Lung microvascular endothelial cell (primary cell): ENCODE measurements at places on chromosomes 16 and 17. TPM values are rescaled to one million over a fixed set of nuclear protein-coding genes. Genes with fewer than 3 reads are reported as not detected.
A peak's percentile ranks its signal among the peaks of the same experiment; 100 is the strongest.

DNA sequence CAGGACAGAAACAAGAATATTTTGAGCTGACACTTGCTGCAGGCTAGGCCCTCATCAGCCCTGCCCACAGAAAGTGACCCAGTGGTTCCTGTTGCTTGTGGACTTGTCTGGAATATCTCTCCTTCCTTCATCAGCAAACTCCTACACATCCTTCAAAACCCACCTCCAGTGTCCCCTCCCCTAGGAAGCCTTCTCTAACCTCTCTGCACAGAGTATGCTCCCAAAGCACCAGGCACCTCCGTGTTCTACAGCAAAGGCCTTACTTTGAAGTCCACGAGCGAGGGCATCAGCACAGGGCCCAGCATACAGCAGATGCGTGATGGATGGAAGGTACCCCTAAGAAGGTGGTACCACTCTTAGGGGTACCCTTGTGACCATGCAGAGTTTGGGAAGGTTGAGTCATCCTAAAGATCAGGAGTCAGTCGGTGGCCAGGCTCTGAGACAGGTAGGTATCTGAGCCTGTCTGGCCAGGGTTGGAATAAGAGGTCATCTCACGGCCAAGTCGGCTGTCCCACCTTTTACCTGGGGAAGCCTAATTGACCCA, 2.0 kb downstream of the CCDC102A start:
- DNase-seq, result no peak

DNA sequence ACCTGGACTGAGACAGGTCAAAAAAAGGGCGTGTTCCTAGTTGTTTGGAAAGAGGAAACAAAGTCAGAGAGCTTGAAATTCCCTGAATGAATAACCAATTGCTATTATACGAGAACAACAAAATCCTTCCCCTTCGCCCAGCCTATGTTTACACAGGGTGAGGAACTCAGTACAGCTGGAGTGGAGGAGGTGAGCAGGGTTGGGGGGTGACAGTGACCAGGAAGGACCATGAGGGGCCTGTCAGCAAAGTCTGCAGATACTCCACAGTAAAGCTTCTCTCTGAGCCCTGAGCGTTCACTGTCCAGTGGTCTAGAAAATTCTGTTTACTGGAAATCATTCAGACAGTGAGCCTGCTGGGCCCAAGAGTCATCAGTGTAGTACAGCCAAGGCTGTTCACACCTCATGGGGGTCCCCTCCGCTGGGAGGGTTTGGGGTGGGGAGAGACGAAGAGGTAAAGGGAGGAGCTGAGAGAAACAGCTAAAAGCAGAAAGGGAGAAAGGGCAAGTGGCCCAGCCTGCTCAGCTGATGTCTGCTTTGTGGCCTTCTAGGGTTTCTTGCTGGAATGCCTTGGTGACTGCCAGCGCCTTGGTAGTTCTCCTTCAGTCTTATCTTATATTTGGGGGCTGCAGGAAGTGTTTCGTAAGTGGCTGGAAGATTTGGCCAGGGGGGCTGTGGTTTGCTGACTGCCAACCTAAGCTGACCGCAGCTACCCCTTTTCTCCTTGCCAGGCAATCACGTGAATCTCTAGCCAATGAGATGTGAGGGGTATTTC, 5.7 kb downstream of the DUSP3 start:
- no peak for DNase-seq

GRCh38 chr16:27634779-27635178, 84.8 kb downstream of the KATNIP start:
- no peak for DNase-seq

GRCh38 chr17:77036136-77036840, 104.5 kb upstream of the SEC14L1 start:
- DNase-seq, result no peak

DNA sequence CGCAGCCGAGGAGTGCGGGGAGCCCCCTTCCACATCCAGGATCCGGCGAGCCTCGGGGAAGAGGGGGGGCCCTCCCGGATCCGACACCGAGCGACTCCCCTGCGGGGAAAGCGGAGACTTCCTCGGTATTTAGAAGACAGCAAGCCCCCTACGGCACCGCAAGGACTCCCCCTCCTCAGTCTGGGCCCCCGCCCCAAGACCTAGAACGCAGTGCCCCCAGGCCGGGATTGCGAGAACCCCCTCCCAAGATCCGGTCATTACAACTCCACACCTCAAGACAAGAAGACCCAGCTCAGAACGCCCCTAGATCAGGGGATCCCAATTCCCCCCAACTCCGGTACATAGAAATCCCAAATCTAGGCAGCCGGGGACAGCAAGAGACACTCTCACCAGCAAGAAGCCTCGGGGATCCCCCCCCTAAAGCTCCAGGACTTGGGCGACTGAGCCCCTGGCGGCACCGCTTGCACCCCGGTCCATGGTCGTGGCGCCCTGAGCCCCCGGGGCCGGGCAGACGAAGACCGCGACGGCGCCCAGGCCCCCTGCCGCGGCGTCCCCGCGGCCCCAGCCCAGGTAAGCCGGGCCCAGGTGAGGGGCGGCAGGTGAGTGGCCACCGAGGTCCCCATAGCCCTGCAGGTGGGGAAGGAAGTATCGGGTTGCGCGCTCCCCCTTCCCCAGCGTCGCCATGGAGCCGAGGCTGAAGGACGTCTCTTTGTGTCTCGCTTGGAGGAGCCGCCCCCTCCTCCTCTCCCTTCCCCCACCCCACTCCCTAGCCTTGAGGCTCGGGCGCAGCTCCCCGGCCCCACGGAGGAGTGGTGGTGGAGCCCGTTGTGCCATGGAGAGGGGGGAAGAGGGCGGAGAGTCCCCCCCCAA, 641 bp downstream of the SBK1 start:
- no peak for DNase-seq

DNA sequence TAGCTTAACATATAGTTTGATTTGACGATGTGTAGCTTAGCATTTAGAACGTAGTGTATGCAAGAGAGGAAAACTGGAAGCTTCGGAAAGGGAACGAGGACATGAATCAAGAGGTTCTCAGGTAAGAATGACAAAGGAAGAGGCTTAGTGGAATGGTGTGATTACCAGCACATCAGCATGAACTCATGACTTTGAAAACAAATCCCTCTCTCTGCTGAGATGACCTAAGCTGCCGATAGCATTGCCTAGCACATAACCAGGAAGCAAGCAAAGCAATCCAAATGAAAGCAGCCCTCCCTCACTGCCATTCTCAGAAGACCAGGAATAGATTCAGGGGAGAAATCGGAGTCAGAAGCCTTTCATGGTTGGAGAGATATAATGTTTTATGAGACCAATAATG, 51.3 kb upstream of the CCL1 start:
- DNase-seq, result no peak

DNA sequence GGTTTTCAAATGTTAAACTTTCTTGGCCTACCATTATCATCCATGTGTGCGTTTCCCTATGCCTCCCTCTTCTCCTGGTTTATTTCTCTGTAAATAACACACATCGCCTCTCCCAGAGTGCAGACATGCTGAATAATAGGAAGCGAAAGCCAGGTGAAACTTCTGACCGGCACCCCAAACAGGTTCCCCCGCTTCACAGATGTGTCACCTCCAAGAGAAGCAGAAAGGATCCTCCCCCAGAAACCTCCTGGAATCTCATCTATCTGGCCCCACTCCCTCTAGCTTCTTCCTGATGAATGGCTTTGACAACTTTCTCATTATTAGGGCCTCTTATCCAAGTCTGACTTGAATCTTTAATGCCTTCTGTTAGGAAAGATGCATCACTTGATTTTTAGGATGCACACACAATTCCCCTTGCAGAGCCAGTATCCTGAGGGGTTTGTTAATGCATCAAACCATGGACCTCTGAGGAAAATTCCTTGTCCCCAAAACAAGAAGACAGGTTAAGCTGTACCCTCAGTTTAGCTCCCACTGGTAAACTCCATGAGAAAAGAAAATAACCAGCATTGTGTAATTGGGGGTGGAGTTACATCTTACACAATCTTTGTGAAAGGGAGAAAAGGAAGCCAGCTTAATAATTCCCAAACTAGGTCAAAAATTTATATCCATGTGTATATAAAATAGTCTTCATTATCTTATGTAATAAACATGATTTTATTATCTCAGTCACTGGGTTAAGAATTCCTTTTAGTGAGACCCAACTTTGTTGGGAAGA, 20.1 kb upstream of the HYDIN start:
- DNase-seq, result no peak

The CD79B gene
- total RNA-seq, result 1.5 TPM in 1 of 2 replicates, not detected in the other

- peak; percentile 83 for DNase-seq
Measured at GRCh38 chr16:28879841-28880588, 1.7 kb downstream of the ATP2A1 start.

The COX4I1 gene
- 440 and 633 TPM in 2 replicates for total RNA-seq

The MON1B gene
- 6.3 and 8.1 TPM in 2 replicates for total RNA-seq

DNA sequence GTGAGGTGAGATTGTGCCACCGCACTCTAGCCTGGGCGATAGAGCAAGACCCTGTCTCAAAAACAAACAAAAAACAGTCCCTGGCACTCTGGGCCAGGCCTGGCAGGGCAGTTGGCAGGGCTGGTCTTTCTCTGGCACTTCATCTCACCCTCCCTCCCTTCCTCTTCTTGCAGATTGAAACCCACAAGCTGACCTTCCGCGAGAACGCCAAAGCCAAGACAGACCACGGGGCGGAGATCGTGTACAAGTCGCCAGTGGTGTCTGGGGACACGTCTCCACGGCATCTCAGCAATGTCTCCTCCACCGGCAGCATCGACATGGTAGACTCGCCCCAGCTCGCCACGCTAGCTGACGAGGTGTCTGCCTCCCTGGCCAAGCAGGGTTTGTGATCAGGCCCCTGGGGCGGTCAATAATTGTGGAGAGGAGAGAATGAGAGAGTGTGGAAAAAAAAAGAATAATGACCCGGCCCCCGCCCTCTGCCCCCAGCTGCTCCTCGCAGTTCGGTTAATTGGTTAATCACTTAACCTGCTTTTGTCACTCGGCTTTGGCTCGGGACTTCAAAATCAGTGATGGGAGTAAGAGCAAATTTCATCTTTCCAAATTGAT, 24.8 kb downstream of the STH start:
- DNase-seq, result no peak

The ABI3 gene
- total RNA-seq, result 6.0 and 14.4 TPM in 2 replicates

The ARHGDIG gene
- total RNA-seq, result under 0.01 and 0.22 TPM in 2 replicates

The TPSD1 gene
- total RNA-seq, result not detected in 2 replicates

DNA sequence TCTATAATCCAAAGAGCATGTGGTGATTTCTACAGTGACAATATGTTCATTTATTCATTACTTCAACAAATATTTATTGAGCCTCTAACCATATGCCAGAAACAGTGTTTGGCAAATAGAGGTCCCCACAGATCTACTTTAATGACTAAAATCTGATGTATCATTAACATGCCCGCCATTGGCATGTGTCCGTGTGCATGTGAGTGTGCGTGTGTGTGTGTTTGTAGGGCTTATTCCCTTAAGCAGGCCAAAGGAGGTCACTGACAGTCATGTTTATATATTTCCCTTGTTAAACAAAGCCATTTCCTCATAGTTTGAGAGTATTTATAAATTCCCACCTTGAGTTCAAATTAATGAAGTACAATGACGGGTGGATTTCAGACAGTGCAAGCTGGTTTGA, 174.4 kb upstream of the IRX6 start:
- no peak for DNase-seq

DNA sequence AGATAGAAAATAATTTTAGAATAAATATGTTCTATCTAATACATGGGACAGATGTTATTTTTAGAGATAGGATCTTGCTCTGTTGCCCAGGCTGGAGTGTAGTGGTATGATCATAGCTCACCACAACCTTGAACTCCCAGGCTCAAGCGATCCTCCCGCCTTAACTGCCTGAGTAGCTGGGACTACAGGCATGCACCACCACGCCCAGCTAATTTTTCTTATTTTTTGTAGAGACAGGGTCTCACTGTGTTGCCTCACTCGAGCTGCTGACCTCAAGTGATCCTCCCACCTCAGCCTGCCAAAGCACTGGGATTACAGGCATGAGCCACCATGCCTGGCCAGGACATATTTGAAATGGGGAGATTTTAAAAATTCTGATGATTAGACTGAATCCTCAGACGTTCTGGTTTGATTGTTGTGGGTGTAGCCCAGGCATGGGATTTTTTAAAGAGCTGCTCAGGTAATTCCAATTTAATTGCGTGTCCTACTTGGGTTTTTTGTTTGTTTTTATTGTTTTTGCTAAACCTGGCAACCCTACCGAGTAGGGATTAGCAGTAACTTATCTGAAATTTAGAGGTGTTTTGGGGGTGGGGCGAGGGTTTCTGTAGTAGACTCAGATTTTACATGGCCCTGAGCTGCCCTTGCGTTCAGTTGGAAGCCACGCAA, 142.9 kb downstream of the RAB11FIP4 start:
- no peak for DNase-seq

The MGAT5B gene
- total RNA-seq, result 0.20 and 0.44 TPM in 2 replicates

DNA sequence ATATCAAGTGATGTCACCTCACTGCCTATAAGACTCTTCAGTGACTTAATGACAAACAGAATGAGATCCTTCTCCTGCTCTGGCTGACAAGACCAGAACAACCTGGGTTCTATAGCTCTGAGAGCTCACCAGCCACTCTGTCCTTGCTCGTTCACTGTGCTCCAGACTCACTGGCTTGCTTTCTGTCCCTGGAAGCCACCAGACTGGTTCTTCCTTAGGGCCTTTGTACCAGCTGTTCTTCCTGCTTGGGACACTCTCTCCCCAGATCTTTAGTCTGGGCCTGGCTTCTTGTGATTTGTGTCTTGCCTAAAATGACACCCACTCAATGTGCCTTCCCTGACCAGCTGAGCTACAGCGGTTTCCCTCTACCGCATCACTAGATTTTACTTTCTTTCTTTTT, 76.1 kb downstream of the FTO start:
- DNase-seq, result no peak

DNA sequence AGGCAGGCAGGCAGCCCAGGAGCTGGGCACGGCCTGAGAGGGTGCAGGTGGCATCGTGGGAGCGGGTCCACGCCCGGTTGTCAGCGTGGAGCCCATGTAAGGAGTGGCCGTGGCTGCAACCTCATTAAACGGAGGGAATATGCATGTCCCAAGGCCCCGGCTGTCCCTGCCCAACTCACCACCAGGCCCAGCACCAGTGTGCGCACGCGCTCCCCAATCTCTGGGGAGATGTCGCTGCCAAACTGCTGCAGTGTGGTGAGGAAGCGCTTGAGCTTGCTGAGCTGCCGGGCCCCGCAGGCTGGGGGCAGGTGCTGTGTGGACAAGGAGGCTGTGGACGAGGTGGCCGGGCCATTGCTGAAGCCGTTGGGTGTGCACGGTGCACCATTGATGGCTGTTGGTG, 25.6 kb upstream of the PABPN1L start:
- no peak for DNase-seq

- DNase-seq, result no peak
Measured at GRCh38 chr17:40697297-40697696, 6.3 kb downstream of the KRT24 start.

DNA sequence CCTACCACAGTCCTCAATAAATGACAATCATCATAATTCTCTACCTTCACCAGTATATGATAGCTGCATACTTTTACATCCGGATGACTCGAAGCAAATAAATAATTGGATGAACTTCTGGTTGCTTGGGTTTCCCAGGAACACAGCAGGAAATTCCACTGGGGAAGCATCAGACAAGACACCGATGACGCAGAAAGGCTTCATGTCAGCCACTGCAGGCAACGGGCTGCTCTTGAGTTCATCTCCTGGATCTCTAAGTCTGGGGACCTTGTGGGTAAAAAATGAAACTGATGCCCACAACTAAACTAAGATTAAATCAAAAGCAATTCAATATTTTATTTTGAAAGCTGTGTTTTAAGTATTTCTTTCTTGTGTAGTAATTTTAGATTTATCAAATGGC, 472.1 kb upstream of the C16orf82 start:
- no peak for DNase-seq

The KRTAP16-1 gene
- total RNA-seq, result not detected in 2 replicates
